ENCODE measurements at places on chromosomes 2 and 18.

DNA sequence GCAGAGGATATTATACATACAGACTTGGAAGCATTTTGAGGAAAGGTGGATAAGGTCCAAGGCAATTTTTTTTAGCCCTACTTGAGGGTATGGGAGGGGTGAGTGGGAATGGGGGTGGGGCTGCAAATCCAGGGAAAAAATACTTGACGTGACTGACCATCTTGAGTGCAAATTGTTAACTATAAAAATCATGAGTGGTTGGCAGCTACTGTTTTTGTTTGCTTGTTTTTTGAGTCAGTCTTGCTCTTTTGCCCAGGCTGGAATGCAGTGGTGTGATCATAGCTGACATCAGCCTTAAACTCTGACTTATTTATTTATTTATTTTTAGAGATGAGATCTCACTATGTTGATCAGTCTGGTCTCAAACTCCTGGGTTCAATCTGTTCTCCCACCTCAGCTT is 458.8 kb downstream of the PIK3C3 start:
- DNase-seq: no peak

DNA sequence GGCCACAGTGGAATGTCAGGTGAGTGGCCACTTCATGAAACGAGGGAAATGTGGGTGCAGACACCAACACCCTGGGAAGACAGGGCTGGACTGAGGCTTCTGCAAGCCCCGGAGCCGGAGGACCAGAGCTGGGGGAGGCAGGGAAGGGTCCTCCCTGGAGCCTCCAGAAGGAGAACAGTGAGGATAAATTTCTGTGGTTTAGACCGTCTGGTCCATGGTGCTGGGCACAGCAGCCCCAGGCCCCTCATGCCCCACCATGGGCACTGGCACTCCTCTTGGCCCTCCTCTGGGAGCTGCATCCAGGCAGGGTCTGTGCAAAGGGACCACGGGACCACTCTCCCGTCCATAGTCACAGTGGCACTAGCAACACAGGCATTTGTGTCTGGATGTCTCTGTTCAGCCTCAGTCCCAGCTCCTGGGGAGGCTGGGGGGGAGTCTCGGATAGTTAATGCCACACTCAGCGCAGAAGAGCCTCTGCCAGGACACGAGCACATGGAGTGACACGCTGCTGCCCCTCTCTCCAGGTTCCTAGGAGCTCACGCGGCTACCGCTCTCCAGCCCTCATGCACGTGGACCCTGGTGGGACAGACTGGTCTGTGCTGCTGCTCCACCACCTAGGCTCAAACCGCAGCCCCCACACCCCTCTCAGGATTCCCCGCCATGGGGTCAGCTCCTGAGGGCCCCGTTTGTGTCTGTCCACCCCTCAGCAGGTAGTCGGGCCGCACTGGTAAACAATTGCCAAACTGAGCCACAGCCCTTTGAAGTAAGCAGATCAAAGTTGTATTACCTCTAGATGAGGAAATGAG is 305.9 kb upstream of the SALL3 start:
- DNase-seq: no peak

DNA sequence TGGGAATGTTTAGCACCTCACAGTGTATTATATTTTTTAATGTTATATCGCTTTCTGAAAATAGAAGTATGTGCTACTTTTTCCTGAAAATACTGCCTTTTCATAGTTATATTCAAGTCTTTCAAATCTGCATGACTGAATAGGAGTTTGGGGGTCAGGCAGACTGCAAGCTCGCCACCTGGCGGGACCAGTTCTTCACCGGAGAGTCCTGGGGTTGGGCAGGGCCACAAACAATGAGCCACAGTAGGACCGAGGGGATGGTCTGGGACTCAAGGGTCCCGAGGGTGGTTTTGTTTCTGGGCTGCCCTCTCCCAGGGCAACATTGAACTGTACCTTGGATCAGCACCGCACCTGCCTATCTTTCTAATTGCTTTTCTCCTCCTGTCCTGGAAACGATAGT is 70.6 kb downstream of the VWA3B start:
- no peak for DNase-seq

DNA sequence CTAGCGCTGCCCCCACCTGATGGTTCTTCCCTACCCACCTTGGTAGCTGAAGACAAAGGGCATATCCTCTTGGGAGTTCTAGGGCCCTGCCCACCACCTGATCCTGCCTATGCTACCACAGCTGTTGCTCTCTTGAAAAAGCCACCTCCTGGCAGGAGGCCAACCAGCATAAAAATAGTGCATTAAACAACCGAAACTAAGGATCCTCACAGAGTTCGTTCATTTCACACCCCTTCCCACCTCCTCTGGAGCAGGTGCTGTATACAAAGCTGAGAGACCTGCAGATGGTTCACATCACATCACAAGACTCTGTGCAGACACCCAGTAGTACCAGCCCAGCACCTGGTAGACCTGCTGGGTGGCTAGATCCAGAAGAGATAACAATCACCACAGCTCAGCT is 1348.0 kb upstream of the TMEFF2 start:
- DNase-seq: no peak

- no peak for DNase-seq
Observed at GRCh38 chr2:227411990-227412350, 24.2 kb upstream of the SCYGR1 start.

DNA sequence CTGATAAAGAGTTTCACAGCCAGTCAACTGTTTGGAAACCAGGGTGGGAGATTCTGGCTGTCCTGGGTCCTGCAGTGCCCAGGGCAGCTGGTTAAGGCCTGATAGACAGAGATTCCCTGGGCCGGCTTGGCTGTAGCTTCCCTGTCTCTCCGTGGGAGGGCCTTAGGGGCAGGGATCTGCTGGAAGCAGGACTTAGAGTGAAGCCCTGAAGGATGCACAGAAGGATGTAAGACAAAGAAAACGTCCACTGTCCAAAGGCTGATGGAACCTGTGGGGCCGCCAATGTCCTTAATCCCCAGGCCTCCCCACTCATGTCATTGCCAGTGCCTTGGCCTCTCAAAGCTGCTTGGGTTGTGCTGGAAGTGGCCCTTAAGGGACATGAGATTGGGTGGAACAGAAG is 33.0 kb downstream of the MROH2A start:
- no peak for DNase-seq

DNA sequence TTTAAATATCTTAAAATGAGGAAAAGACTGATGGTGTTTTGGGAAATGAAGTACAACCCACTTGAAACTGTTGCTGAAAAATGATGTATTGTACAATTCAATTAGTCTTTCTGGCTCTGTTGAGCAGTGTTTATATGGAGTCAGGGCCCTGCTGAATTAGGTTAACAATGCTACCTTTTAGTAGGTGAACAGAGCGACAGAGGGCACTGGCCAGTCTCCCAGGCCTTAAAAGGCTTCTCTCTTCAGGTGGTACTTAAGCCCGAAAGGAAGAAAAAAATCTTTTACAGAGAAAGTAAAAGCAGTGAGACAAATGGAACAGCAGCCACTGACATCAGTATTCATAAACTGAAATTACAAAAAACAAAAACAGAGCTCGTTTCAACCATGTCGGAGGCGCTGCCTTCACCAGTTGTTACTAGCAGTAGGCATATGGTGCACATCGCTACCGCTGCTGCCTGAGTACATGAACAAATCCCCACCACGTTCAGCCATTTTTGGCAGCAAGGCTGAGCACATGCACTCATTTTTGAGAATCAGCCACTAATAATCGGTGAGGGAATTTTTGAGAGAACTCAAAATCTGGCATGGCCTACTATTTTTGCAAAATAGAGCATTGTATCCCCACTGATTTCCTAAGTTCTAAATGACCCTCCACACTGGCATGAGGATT is 91.8 kb downstream of the PLEKHM3 start:
- DNase-seq: peak; percentile 82

DNA sequence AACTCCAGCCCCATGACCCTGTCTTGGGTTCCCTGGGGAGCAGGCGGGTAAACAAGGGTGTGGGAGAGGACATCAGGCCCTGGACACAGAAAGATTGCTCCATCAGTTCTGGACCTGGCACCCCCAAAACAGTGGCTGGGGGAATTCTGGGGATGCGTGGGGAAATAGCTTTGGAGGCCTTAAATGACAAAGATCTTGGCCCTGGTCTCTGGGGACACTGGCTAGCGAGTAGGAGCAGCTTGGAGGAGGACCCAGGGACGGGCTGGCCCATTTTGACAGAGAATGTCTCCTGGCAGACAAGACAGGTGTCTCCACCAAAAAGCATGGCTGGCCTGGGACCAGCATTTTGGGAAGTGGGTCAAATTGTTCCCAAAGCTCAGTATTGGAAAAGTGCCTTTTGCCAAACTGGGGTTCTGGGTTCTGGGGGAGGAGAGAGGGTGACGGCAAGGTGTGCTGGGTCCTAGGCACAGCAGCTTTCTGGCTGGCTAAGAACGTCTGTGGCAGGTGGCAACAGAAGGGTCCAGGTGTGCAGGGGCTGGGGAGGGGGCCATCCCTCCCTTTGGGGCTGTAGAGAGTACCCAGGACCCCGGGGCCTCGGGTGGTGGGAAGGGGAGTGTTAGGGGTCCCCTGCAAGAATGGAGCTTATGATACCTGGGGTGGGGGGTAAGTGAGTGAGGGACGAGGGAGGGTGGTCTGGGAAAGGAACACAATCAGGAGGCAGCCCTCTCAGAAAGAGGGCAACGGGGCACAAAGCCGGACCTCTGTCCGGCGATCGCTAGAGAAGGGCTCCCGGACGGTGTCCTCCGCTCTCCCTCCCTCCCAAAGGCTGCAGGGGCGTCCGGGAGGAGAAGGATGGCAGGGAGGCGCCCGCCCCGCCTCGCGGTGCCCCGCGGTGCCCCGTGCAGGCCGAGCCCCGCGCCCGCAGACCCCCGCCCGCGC is 556 bp downstream of the CYRIA start:
- DNase-seq: no peak

DNA sequence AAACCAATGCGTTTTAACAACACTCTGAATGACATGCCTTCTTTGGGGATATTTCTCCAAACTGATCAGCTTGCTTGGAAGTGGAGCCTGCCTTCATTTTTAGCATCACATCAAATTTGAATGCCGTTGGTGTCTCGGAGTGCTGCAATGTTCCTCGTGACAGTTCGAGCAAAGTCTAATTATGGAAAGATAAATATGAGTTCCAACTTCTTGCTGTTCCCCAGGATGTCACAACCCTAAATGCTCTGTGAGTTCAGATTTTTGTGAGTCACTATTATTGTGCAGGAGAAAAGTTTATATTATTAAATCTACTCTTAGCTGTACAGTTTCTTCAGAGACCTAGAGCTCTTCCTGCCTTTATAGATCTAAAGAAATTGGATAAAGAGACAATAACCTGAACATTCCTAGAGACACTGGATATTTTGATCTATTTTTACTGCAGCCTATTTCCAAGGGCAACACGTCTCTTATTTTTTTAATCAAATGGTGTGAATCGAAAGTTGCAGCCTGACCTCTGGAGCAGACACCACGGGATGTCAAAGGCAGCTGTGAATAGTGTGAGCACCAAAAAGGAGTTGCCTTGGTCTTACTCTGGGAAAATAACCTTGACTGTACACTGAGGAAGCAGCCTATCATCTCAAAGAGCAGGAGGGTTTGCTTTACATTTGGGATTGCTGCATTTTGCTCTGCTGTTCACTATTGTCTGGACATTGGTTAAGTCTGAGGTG is 330.1 kb downstream of the TDRD15 start:
- DNase-seq: no peak

GRCh38 chr2:69770193-69770702 is 28.3 kb downstream of the ANXA4 start:
- DNase-seq: peak; percentile 77

Data from muscle of leg (tissue), 16 donors.